Kidney tubule cell (primary cell): ENCODE measurements at places on chromosomes 4 and X.
A peak's percentile ranks its signal among the peaks of the same experiment; 100 is the strongest.

GRCh38 chr4:40621229-40621591, 8.5 kb downstream of the RBM47 start:
- no peak for DNase-seq

- DNase-seq: no peak
Measured at GRCh38 chr4:45323453-45324058, 597.2 kb upstream of the GNPDA2 start.

GRCh38 chrX:11059933-11060332, 51.2 kb upstream of the HCCS start:
- peak; percentile 37 for DNase-seq

DNA sequence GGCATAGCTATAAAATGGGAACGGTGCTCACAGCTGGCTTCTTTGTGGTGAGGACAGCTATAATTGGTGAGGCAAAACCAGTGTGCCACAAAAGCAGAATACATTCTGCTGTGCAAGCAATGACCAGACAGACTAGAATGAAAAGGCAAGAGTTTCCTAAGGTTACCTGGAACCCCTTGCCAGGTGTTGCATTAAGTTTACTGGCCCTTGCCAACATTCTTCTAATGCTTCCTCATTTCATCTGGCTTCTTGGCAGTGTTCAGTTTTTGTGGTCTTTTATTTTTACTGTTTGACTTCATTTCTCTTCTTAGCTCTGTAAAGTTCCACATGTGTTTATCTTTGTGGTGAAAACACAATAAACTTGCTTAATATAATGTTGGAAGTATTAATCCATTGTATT, 131.4 kb downstream of the PTTG2 start:
- no peak for DNase-seq

DNA sequence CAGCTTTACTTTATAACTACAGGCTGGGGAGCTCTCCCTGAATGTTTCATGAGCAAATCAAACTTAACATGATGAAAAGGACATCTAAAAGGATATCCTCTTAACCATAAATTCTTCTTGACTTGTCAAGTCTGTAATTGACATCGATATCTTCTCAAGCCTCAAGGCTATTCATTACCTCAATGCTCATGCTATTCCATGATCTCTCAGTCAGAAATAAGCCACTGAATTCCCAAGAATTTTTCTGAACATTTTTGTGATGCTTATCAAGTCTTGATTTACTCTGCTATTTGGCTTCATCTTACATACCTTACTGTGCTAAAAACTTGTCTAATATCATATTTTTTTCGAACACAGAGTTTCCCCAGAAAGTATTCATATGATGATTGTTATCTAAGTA, 433.4 kb downstream of the PDGFC start:
- no peak for DNase-seq

DNA sequence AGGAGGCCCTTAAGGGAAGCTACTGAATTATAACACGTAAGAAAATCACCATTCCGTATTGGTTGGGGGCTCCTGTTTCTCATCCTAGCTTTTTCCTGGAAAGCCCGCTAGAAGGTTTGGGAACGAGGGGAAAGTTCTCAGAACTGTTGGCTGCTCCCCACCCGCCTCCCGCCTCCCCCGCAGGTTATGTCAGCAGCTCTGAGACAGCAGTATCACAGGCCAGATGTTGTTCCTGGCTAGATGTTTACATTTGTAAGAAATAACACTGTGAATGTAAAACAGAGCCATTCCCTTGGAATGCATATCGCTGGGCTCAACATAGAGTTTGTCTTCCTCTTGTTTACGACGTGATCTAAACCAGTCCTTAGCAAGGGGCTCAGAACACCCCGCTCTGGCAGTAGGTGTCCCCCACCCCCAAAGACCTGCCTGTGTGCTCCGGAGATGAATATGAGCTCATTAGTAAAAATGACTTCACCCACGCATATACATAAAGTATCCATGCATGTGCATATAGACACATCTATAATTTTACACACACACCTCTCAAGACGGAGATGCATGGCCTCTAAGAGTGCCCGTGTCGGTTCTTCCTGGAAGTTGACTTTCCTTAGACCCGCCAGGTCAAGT, 6.9 kb upstream of the MSANTD1 start:
- no peak for DNase-seq

DNA sequence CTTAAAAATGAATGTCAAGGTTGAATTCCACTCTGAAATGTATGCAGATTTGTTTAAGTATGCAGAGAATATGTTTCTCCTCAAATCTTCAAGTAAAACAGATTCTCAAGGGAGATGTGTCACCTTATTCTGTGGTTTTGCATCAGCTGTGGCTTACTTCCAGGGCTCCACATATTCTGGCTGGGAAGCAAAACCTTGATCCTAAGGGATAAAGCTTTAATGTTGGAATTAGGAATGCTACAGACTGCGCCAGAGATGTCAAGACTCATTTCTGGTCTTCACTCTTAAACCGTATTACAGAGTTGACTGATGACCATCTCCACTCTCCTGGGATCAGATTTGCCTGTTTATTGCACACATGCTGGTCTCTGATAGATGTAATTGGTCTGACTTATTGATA, 143.9 kb upstream of the DIPK2B start:
- peak; percentile 31 for DNase-seq

- no peak for DNase-seq
Measured at GRCh38 chr4:176788248-176788647, 4.5 kb downstream of the VEGFC start.

DNA sequence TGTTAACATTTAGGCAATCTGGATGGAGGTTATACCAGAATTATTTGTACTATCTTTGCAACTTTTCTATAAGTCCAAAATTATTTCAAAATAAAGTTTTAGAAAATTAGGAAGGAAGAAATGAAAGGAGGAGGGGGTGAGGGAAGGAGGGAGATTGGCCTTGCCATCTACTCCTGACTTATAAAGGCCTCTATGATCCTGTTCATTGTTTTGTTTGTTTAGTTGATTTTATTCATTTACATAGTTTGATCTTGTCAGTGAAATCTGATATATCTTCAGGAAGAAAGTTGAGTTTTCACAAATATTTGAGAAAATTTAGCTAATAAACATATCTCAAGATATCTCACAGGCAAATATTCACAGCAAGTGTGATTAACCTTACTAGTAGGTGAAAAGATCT, 189.3 kb upstream of the NOCT start:
- DNase-seq: no peak

- DNase-seq: no peak
Measured at GRCh38 chrX:39974270-39974669, 123.5 kb downstream of the BCOR start.

DNA sequence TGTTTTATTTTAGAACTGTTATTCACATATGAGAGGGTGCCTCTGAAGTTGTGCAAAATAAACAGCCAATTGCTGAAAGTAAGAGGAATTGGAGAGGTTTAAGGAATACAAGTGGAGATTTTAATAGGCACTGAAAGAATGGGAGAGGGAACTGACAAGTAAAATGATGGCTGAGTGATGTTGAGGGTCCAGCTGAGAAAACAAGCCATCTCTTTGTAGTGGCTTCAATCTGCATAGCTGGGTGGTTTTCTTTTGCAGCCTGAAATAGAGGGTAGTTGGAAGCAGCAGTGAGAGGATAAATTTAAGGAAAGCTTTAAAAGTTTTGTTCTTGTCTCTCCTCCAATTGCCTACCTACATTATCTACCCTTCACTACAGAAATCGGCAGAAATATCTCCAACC, 106.7 kb upstream of the DGKK start:
- DNase-seq: no peak
